ENCODE measurements at places on chromosomes 4 and X.
A peak's percentile ranks its signal among the peaks of the same experiment; 100 is the strongest.

GRCh38 chr4:38805530-38806145 is 1.0 kb upstream of the TLR1 start:
- peak; percentile 49 for DNase-seq

DNA sequence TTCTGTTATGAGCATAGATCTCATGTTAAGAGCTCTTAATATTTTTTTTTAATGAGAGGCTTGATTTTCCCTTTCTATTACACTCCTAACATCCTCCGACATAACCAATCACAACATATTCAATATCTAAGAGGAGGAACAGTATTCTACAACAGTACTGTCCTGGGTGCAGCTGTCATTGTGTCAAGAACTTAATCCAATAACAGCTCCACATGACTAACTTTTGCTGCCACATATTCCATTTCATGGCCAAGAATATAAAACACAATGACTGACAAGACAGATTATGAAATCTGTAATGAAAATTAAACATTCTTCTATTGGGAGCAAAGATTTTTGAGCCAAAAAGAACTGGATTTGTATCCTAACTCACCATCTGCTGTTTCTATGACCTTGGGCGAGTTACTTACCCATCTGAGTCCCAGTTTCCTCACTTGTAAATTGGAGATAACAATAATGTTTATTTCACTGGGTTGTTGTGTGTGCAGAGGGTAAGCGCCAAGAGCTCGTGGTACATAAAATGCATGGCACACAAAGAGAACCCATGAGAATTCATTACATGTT is 405.6 kb downstream of the SPRY1 start:
- no peak for DNase-seq

GRCh38 chr4:84971319-84971932 is 4.9 kb upstream of the WDFY3 start:
- peak; percentile 3 for DNase-seq

DNA sequence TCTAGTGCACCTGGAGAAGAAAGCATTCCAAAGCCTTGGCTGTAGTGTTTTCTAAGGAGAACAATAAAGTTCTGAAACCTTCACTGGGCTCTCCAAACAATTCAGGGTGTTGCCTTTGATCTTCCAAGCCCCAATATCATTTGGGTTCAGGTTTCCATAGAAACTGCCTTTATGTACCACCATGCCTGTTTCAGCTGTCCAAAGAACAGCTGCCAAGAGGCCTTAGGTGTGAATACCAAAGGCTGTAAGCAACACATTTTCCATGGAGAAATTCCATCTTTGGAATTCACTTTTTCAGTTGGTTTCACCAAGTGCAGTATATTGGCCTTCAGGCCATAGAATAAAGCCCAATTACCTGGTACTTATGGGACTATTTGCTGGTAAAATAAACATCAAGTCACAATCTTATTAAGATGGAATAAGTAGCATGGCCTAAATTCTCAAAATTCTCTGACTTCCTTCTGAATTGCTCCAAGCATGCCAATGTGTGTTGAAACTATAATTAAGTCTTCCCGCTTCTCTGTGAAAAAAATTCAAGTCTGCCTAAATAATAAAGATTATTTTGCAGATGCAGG is 61.9 kb downstream of the COX18 start:
- DNase-seq, result no peak

DNA sequence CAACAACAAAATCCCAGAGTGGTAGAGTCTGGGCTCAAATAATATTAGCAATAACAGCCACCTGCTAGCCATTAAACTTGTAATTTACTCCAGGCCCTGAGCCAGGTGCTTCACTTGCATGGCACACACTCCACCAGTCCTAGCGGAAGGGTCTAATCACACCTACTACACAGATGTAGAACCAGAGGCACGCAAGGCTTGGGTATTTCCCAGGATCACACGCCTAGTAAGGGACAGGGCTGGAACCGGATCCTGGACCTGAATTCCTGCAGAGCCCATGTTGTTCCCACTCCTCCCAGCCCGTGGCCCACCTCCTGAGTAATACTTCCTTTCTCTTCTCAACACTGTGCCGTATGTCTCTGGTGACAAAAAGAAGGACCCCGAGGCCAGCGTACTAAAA is 5.7 kb downstream of the MAGEA1 start:
- DNase-seq, result no peak

- DNase-seq, result no peak
Observed at GRCh38 chrX:144275843-144276242, 392.0 kb downstream of the UBE2NL start.

GRCh38 chrX:131424895-131425294 is 119.0 kb upstream of the OR13H1 start:
- no peak for DNase-seq

DNA sequence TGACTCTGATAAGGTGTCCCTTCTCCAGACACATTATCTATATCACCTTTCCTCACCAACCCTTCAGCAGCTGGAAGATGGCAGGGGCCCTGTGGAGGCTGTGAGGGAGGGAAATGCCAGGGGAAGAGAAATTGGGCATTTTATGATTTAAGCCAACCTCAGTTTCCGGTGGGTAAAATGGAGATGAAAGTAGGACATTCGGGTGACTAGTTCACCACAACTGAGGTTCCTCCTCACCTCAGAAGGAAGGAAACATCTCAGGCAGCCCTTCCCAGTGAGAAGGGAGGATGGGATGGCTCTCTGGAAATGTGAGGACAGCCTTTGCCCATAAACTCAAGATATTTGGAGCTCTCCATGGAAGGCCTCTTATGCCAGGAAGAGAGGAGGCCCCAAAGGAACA is 251.5 kb downstream of the MID1IP1 start:
- DNase-seq, result no peak

- peak; percentile 27 for DNase-seq
Observed at GRCh38 chr4:21790438-21791029, 158.0 kb downstream of the KCNIP4 start.

- no peak for DNase-seq
Observed at GRCh38 chrX:4754878-4755604, 1041.6 kb upstream of the PRKX start.

DNA sequence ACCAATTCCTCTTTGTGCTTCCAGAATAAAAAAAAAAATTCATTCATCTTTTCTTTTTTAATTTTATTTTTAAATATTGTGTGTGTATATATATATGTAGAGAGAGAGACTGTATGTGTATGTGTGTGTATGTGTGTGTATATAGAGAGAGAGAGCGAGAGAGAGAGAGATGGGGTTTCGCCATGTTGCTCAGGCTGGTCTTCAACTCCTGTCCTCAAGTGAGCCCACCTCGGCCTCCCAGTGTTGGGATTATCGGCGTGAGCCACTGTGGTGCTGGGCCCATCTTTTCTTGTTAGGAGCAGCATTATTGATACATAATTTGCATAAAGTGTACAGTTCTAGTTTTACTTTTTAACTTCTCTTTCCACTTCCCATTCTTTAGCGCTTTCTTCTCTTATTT is 33.6 kb downstream of the KDM6A start:
- DNase-seq, result no peak

DNA sequence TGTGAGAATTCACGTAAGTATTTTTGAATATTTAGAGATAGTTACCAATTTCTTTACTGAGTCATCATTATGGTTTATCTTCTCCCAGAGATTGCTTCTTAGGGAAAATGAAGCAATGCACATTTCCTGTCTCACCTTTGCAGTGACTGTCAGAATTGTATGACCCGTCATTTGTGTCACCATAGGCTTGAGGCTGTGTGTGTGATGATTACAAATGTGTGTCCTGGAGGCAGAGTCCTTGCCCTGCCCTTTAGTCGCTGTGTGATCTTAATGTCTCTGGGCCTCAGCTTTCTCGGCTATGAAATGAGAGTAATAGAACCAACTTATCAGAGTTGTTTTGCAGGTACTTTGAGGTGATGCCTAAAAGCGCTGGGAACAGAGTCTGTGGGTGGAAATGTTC is 13.9 kb downstream of the HCCS start:
- DNase-seq, result no peak

DNA sequence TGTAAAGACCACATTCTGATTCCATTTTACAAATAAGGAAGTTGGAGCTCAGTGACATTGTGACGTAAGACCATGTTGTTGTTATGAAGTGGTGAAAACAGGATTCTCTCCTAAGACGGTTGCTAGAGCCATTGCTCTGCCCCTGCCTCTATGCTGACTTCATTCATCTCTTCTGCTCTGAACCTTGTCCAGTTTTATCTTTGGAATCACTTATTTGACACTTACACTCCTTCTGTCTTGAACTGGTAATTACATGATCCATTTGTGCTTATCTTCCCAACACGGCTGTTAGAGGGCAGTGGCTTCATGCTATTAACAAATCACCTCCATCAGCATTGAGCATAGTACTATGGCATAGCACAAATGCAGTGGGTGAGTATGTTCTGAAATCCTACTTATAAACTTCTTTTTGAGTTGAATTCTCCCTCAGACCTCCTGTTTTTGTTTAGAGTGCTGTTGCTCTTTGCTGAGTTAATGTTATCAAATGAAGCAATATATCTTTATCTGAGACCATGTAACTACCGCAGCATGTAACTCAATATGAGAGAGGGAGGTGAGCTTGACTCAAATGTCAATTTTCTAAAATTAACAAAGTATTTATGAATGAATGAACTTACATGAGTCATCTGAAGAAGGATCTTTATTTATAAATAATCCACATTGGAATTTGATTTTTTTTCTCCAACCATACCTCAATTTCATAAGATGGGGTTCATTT is 177.8 kb downstream of the RASL11B start:
- no peak for DNase-seq

DNA sequence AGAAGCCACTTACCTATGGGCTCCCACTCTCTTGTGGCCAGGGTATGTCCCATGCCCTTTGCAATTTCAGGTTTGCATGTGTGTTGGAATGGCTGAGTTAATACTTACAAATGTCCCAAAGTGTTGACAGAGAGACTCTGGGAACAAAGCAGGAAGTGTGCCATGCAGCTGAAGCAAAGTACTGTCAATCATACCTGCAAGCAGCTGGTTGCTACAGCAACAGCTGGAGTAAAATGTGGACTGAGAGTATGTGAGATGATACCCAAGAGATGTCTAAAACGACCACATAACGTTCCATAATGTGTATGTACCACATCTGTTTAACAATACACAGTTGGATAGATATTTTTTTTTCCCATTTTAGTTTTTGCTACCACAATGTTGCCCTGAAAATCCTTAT is 82.8 kb upstream of the CAMK2D start:
- DNase-seq, result no peak

- no peak for DNase-seq
Observed at GRCh38 chrX:134368126-134368525, 91.8 kb upstream of the HPRT1 start.

DNA sequence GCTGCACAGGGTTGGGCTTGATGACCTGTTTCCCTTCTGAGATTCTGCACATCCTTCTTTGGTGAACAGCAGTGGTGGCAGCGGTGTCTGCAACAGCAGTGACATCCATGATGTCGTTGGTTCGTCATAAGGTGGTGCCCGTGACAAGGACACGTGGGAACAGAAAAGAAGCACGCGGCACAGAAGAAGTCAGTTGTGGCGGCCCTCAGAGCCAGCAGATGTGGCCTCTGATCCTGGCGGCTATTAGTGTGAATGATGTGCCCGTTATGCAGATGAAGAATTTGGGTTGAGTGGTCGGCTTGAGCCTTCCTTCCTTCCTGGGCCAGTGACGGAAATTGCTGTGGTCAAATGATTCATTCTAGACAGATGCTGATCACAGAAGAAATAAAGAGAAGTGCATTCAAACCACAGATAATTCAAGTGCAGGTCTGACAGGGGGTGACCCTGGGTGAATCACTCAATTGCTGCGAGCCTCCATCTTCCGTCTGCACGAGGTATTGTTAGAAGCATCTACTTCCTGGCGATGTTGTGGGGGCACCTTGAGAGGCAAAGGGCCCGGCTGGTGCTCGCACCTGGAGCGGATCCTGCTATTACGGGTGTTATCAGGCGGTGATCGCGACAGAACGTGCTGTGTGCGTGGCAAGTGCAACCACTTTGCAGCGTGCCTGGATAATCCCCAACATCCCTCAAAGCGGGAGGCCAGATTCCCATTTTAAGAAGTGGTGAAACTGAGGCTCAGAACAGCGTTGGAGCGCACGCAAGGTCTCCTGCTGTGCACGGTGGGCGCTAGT is 215.2 kb upstream of the PSAPL1 start:
- DNase-seq, result peak; percentile 89

DNA sequence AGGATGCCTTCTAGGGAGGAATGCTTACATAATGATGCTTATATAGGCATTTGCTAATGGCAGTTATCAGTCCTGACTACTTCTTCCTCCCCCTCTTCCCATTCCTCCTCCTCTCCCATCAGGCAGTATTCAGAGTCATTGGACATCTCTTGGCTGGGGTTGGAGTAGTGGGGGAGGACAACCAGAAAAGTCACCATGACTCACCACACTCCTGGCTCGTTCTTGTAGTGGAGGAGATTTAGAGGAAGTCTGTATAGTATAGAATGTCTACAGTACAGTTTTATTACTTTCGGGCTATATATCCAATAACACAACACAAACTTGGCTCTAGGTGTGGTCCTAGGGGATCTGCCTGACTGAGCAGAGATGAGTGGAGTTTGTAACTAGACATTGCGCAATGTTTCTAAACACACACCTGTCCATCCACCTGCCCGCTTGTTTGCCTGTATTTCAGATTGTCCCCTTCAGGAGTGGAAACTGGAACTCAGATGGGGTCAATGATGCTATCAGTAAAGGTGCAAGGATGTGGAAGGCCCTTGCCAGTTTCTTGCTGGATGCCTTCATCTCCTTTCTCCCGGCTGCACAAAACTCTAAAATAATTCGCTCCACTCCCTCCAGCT is 27.9 kb upstream of the KIAA1210 start:
- DNase-seq, result no peak

GRCh38 chr4:110610940-110611831 is 11.7 kb downstream of the PITX2 start:
- no peak for DNase-seq

DNA sequence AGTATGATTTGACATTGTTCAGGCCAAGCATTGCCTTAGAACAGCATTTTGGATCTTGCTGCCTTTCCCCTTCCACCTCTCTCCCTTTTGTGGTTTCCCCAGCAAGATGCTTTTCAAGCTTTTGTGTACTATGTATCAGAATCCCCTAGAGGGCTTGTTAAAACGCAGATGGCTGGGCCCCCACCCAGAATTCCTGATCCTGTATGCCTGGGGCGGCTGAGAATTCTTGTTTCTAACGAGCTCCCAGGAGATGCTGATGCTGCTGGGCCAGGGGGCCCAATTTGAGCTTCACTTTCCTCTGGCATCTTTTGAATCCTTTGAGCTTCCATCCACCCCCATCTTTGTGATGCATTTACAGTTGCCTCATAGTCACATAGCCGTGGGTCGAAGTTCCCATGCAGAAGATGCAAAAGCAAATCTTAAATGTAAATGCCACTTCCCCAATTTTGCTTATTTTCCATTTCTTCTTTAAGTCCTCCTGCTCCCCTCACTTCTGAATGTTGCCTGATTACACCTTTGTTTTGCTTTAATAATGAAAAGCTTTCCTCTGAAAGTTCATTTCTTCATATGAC is 18.5 kb downstream of the HCCS start:
- DNase-seq, result no peak

GRCh38 chr4:23368081-23368697 is 521.7 kb downstream of the PPARGC1A start:
- no peak for DNase-seq

- DNase-seq, result no peak
Observed at GRCh38 chr4:81746773-81747172, 275.1 kb upstream of the RASGEF1B start.

GRCh38 chrX:40201329-40201885 is 103.6 kb upstream of the BCOR start:
- peak; percentile 31 for DNase-seq

GRCh38 chrX:124862301-124862700 is 457.4 kb upstream of the TEX13C start:
- DNase-seq, result no peak

GRCh38 chr4:16779028-16779675 is 119.3 kb downstream of the LDB2 start:
- no peak for DNase-seq

Data from activated CD4-positive, alpha-beta T cell treated with anti-CD3 and anti-CD28 coated beads, Interleukin-2, amount 50 U/mL, for 16 hours (primary cell).